ENCODE measurements at places on chromosomes 1 and 21.

GRCh38 chr1:62744611-62745577 is 39.0 kb upstream of the ATG4C start:
- no peak for DNase-seq

DNA sequence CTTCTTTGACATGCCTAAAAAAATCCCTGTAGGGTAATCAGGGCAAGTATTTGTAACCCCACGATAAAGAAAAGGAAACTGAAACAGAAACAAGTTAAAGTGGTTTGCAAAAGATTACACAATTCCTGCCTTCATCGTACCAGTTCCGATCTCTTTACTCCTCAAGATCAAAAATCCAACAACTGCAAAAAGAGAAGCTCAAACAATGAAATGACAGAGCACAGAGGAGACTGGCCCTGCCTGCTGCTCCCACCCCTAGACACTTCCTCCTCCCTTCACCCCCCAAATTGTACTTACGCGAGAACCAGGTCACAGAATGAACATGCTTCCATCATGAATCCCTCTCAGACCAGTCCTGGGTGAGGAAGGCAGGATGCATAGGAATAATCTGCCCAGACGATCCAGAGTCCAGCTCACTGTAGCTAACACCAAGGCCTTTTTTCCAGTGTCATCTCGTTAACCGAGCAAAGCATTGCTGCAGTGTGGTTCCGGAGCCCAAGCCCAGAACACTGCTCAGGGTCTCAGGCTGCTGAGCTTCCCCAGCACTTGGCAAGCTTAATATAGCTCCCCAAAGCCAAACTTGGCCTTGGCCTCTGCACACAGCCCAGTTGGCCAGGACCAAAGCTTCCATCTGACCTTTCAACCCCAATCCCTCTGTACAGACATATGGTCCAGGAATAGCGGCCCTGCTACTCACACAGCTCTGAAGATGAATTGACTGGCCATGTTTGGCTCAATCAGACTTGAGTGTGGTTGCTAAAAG is 20.3 kb downstream of the RXRG start:
- DNase-seq = no peak

DNA sequence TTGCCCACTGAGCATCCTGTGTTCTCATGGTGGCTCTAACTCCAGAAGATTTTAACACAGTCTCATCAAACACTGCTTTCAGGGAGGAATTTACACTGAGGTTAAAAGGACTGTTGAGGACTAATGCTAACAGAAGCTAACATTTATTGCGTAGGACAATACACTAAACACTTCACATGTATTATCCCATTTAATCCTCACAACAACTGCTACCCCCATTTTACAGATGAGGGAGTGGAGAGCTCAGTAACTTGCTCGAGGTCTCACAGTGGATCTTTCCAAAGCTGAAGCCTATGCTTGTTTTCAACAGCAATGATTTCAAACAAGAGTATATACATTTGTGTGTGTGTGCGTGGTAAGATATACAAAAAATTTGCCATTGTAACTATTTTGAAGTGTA is 13.9 kb downstream of the ATF3 start:
- no peak for DNase-seq

DNA sequence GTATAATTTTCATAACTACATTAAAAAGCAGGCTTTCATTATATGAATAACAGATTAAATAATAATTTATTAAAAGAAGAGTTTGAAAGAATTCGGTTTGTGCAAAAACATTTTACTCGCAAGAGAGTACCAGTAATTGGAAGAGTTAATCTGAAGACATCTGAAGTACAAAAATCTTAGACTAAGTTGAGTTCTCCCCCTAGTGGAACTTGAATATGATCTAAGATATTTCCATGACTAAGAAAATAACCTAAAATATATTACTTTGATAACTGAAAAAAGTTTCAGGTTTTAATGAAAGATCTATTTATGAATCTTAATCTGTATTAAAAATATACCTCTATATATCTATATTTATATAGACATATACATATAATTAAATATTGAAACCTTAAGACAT is 112.5 kb upstream of the GFI1 start:
- DNase-seq = no peak

- DNase-seq = no peak
Measured at GRCh38 chr1:224722838-224723237, 106.7 kb downstream of the CNIH3 start.

- no peak for DNase-seq
Measured at GRCh38 chr1:89600451-89601224, 32.3 kb upstream of the LRRC8C start.
